ENCODE measurements at places on chromosomes 6 and 20.

DNA sequence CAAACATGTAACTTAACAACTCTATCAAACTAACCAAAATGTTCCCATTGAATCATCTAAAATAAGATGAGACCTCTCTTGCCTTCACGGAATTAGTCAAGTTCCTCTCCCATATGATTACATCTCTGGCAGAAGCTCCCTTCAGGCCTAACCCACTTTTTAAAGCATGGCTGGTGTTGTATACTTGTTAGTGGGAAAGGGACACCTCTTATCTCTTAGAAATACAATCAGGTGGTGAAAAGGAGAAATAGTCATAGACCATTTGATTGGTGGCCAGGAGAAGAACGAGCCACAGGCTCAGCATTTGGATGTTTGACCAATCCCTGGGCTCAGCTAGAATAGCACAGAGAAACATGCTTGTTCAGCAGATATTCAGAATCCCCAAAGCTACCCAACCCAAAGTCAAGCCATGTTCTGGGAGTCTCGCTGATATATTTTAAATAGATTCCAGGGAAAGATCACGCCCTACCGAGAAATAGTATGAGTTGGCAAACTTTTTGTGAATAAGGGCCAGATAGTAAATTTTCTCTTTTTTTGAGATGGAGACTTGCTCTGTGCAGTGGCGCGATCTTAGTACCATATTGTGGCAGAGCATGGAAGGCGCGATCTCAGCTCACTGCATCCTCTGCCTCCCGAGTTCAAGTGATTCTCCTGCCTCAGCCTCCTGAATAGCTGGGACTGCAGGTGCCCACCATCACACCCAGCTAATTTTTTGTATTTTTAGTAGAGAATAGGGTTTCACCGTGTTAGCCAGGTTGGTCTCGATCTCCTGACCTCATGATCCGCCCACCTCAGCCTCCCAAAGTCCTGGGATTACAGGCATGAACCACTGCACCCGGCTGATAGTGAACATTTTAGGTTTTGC lies 126.3 kb upstream of the MYLIP start:
- DNase-seq, result no peak

- DNase-seq, result no peak
Measured at GRCh38 chr20:58452667-58453255, 62.4 kb downstream of the APCDD1L start.

GRCh38 chr6:1309366-1309765 lies 2.5 kb upstream of the FOXQ1 start:
- DNase-seq, result no peak

GRCh38 chr6:136655239-136656014 lies 105.2 kb upstream of the MAP7 start:
- DNase-seq, result no peak

GRCh38 chr20:17889226-17889625 lies 79.4 kb downstream of the SNX5 start:
- no peak for DNase-seq

DNA sequence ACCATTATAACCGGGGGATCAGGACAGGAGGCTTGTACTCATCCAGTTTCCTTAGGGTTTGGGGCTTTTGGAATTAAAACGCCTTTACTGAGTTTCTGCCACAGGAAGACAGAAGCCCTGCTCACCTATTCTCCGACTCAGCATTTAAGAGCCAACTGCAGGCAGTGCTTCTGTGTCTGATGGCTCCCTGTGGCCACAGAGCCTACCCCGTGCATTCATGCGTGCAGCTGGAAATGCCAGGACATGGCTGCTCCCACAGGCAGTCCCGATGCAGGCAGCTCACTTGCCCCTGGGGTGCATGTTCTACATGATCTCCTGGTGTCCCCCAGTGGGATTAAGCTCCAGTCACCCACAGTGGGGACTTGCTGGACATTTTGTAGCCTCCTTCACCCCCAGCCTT lies 22.2 kb downstream of the ZNF831 start:
- DNase-seq, result no peak

DNA sequence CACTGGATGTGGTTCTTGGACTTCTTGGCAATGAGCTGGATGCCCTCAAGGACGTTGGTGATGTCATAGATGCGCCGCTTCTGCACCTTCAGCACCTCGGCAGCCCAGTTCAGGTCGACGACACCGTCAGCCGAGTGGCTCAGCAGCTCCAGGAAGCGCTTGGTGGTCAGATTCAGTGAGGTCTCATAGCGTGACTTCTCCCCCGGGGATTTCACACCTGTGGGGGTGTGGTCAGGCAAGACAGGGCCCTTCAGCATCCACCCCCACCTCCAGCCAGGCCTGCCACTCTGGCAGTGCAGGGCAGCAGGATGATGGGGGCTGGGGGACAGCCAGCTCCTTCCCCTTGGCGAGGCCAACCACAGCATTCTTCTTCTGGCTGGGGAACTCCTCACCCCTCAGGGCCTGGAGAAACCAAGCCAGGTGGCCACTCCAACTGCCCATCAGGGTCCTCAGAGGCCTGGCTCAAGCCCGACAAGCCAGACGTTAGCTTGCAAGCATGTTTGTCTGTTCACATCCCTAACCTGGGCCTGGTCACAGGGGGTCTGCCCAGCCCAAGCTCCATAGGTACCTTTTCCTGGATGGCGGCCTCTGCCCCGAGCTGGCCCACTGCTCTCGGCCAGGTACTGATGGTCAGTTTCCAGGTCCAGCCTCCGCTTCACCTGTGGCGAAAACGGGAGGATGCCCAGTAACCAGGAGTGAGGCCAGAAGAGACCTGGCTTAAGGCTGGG lies 5.7 kb upstream of the NECAB3 start:
- DNase-seq, result no peak

GRCh38 chr6:52546678-52547077 lies 30.2 kb downstream of the TRAM2 start:
- no peak for DNase-seq

GRCh38 chr20:17990278-17990972 lies 21.6 kb downstream of the MGME1 start:
- DNase-seq, result no peak

DNA sequence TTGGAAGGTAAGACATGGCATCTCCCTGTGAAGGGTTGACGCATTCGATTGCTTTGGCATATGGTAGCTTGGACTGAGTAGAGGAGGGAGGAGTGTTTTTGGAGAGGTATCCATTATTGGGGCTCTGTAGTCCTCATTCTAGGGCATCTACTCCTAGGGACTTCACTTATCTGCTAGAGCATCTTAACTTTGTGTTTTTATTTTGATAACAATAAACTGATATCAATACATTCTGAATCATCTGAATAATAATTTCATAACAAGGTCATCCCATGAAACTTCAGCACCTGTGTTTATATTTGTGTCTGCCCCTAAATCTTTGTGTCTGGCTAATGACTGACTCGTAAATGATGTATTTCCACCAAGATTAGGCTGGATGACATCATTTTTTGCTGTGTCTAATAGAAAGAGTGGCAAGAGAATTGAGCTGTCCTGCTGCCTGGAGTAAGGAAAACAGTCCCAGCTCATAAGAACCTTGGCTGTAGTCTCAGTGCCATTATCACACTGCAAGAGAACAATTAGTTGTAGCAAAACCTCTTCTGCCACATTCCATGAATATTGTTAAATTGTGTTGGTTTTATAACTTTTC lies 288.5 kb downstream of the PRL start:
- no peak for DNase-seq

- peak; percentile 9 for DNase-seq
Measured at GRCh38 chr6:110180228-110181008, at the start of gene CDC40. Gene CDC40, plus strand, starts transcription at chr6:110180427. Its CDS starts 18 bp downstream, at chr6:110180445.

DNA sequence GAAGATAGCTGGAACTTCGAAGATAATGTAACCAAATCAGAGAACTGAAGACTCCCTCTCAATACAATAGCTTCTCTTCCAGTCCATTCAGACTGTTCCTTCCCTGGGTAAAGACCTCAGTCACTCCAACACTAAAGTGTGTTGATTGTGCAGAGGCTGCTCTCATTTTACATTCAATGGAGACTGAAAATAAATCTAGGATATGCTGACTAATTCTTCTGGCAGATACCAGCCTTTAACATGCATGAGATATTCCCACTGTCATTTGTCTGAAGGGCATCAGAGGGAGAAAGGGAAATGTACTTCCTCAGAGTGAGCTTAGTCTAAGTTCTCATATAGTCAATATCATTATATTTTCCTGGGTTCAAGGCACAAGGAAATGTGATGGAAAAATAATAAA lies 166.4 kb upstream of the IRAK1BP1 start:
- DNase-seq, result no peak

DNA sequence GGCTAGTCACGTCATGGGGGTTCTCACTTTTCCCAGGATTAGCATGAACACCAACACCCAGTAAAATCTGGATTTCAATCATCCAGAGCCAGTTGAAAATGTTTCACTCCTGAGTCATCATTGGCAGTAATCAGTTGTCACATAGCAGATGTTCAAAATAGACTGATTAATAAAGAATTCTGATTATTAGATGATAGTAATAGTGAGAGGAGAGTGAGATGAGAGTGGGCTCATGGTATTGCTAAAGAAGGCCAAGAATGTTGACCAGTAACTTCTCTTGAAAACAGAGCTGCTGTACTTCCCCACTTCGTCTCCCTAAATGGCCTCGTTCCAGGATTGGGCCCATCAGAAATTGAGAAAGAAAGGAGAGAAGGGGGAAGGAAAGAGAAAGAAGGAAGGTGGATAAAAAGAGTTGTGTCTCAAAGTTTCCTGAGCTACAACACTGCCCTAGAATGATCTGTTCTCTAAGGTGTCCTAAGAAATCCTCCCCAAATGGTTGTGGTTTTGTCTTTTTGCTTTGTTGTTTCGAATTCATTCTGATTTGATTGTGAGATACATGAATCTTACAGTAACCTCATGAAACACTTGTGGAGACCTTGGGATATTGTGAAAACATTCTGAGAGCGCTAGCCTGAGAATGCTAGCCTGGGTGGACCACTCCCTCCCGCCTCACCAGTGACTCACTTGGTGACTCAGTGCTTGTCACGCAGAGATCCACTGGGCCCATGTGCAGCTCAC lies 502.2 kb upstream of the JARID2 start:
- peak; percentile 13 for DNase-seq

DNA sequence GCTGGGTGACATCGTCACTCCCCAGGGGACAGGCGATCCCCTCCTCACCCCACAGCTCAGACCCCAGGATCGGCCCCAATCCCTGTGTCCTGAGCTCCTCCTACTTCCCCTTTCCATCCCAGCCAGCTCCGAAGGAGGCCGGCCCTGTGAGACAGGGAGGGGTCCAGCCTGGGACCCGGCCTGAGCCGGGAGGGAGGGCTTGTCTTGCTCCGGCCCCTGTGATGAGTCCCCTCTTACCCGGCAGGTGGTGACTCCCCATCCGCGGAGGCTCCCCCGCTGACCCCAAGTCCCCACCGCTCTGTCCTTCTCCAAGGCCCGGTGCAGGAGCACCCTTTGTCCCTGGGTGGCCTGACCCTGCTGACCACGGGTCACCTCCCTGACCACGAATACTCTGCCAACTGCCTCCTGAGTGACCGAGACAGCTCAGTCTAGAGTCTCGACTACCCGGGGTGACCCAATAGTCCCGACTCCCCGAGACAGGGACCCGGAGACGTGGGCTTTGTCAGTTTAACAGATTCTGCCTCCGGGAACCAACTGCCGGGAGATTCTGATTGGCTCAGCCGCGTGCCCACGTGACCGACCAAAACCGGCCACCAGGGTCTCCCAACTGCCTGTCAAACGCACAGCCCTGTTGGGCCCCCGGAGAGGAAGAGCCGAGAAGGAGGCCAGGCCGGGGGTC lies 187.4 kb upstream of the PROKR2 start:
- no peak for DNase-seq

DNA sequence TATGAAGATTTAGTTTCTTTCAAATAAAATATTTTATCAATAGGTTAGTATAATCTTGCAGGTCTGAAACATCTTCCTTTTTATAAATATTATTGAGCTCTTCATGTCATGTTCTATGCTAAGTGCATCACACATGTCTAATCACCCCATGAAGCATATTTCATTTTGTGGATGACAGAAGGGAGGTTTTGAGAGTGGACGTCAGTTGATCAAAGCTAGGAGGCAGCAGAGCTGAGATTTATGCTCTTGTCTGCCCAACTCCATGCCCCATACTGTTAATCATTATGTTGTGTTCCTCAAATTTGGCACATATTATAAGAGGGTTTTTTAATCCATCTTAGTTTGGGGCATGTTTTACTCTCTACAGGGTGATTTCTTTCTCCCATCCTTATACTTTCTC lies 22.7 kb downstream of the DSE start:
- DNase-seq, result no peak

GRCh38 chr6:145312481-145312880 lies 422.8 kb downstream of the EPM2A start:
- DNase-seq, result no peak

GRCh38 chr6:46357591-46357990 lies 133.7 kb downstream of the RCAN2 start:
- no peak for DNase-seq

- no peak for DNase-seq
Measured at GRCh38 chr20:44405257-44405656, 49.8 kb downstream of the HNF4A start.

DNA sequence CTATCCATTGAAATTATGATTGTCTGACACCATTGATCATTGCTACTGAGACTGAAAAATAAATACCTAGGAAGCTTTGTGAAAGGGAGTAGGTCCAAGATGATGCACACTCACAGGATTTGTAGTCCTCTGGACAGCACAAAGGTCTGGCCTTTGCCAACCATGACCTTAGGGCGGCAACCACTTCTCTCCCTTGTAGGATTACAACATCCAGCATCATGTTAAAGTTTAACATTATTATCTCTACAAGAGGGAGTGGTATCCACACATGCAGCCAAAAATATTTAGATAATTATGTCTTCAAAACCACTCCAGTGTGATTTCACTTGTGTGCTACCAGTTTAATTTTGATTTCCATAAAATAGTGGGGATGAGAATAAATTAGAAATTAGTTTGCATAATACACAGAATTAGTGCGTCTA lies 51.1 kb upstream of the NHSL1 start:
- no peak for DNase-seq

- no peak for DNase-seq
Measured at GRCh38 chr6:108497883-108498282, 62.8 kb upstream of the FOXO3 start.

DNA sequence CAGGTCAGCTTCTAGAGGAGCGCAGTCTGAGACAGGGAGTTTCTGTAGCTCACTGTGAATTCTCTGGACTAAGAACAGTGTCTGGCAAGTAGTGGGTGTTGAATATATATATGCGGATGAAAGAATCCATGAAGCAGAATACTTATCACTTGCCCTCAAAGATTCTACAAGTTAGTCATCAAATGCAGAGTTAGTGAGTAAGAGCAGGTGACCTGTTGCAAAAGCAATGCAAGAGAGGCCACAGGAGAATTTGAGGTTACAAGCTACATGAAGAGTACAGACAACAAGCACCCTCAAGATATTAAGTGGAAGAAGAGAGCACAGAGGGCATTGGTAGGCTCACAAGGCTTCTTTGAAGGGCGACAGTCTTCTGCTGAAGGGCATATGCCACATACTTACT lies 103.4 kb upstream of the BTBD3 start:
- no peak for DNase-seq
